ENCODE measurements at places on chromosomes 1 and 21. TPM values are rescaled to one million over a fixed set of nuclear protein-coding genes. Genes with fewer than 3 reads are reported as not detected.

DNA sequence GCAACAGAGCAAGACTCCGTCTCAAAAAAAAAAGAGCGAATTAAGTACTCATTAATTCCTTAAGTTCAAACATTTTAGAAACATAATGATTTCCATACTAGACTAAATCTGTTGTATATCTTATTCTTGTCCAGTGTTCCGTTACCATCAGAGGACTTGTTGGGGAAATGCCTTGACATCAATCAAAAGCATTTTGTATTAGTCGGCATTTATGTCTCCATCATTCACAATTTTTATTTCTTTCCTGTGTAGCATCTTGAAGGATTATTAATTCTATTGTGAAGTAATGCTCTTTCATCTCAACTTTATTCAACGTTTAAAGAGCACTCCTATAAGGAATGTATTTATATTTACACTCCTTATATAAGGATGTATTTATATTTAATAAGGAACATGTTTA, 82.9 kb upstream of the QSOX1 start:
- no peak for DNase-seq

DNA sequence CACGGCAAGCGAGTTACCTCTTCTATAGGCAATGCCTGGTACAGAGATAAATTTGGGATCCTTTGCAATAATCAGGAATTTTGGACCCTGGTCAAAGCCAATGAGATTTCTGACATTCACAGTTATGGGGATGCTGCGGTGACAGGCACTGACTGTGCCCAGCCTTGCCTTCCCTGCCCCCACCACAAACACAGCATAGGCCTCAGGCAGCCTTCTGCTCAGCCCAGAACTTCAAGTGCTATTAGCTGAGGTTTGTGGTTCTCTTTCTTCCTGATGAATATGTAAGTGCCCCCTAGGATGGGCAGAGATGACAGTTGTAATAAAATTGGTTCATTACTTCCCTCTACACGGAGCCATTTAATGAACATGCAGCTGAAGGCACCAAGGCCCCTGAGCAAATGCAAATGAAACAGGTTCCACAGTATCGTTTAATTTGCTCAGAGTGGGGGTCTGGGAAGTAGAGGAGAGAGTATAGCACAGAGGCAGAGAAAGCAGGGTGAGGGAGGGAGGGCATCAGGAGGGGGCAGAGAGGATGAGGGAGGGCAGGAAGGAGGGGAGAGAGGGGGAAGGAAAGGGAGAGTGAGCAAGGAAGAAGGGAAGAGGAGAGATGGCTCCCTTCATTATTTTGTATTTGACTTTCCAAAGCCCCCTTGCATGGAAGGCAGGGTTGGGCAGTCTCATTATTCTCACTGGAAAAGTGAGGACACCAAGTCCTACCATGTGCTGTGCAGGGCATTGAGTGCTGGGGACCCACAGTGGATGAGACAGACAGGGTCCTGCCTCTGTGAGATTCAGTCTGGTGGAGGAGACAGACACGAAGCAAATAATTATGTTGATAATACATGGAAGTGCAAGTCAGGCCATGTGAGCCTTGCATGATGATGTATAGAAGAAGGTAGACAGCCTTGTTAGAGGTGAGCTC, 513.0 kb downstream of the PTPRU start:
- DNase-seq = no peak

Gene CLK2
- 26.5 TPM for total RNA-seq

Gene MRPS6
- total RNA-seq = 21.5 TPM

- no peak for DNase-seq
Observed at GRCh38 chr21:46253610-46254124, 25.1 kb upstream of the LSS start.

Gene CLDN14
- not detected for total RNA-seq

GRCh38 chr1:164764333-164764732, 205.3 kb downstream of the PBX1 start:
- no peak for DNase-seq

DNA sequence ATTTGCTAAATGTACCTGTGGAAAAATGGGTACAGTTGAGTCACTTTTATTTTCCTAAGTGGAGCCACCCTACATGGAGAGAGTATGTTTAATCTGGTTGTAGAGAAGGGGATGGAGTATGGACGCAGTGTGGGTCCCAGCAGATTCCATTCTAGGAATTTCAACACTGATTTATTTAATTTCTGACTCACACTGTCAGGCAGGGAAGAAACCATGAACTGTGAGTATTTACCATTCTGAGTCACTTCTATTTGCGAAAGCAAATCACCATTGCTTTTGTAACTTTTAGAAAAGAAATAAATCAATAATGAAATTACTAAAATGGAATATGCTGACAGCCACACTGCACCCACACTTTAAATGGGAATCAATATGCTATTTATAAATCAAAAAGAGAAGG, 339.0 kb downstream of the DSCAM start:
- DNase-seq = no peak

GRCh38 chr1:22575532-22576149, 12.4 kb downstream of the EPHA8 start:
- no peak for DNase-seq

DNA sequence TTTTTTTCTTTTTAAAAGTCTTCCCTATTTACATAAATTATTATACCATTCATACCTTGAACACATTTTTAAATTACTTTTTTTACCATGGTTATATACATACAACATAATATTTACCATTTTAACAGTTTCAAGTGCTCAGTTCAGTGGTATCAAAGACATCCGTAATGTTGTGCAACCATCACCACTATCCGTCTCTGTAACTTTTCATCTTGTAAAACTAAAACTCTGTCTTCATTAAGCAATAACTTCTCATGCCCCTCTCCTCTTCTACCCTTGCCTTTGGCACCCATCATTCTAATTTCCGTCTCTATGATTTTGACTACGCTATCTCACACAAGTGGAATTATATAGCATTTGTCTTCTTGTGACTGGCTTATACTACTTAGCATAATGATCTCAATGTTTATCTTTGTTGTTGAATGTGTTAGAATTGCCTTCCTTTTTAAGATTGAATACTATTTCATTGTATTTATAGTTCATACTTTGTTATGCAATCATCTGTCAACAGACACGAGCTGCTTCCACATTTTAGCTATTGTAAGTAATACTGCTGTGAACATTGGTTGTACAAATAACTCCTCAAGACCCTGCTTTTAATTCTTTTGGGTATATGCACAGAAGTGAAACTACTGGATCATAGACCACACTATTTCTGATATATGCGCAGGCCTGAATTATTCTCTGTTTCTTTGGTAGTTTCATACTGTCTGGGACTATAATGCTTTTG, 689.5 kb upstream of the NCAM2 start:
- DNase-seq = no peak

DNA sequence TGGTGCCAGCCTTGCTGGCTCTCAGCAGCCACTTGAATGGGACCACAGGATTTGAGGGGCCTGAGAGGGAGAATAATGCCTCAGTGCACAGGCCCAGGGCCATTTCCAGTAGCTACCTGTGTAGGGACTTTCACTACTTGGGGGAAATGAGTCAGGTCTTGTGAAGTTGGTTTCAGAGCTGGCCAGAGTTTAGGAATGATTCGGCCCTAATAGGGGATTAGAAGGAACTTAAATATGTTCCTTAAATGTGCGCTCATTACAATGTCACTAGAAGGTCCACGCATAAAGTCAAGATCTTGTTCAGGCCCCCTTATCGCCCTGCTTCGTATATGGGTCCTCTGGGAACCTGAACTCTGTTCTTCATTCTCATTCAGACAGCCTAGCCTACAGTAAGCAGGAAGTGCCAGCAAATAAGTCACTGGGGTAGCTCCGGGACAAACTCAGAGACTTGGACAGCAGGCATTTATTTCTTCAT, 5.6 kb upstream of the AKR1A1 start:
- no peak for DNase-seq

Gene GLUL
- total RNA-seq = 264 TPM

Gene TNNT2
- not detected for total RNA-seq

GRCh38 chr1:154454386-154455120, 47.5 kb upstream of the TDRD10 start:
- DNase-seq = no peak

- DNase-seq = no peak
Observed at GRCh38 chr1:224539971-224540370, 76.1 kb upstream of the CNIH3 start.
